Spinal cord (tissue), 10 donors: ENCODE measurements at places on chromosomes 11 and 22. TPM values are rescaled to one million over a fixed set of nuclear protein-coding genes. Genes with fewer than 3 reads are reported as not detected.
A peak's percentile ranks its signal among the peaks of the same experiment; 100 is the strongest.

DNA sequence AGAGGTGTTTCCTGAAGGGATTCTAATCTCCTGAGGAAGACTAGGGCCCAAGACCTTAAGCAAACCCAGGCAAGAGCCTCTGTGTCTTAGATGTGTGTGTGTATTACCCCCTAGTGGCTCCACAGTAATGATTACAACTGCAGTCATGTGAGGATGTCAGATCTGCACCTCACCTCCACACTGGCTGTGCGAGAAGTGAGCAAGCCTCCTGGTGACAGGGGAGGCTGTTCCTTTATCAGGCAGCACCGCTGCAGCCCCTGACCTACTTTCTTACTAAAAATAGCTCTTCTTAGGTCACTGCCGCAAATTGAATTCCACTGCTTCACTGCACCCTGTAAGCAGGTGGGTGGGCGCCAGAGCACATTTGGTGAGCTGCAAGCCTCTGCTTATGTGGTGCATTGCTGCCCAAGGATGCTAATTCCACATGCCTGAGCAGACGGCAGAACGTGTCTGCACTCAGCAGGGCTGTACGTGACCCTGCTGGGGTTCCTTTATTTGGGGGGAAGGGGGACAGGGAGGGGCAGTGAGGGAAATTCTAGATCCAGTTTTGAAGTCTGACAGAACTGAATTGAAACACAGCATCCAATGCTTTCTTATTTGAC lies 112.4 kb downstream of the KCNC1 start:
- peak; percentile 27 for DNase-seq

DNA sequence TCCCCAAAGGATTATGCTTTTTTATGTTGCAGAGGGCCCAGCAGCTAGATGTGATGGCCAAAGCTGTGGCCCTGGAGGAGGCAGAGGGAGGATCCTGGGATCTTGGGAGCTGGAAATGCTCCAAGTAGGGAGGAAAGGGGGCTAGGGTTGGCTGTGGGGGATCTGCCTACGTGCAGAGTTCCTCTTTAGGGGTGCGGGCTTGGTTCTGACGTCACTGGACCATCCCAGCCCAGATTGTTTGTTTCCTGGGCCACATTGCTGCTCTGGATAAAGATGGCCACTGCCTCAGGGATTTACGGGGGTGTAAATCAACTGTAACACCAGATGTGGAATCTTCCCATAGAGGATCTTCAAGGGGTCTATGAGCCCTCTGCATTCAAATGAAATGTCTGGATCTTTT lies 110.3 kb upstream of the SYT13 start:
- DNase-seq, result no peak

- no peak for DNase-seq
Measured at GRCh38 chr11:89612096-89612495, 98.0 kb upstream of the TRIM77 start.

- no peak for DNase-seq
Measured at GRCh38 chr11:110866081-110866480, 153.8 kb upstream of the ARHGAP20 start.

GRCh38 chr11:18367431-18367830 lies 26.9 kb upstream of the LDHA start:
- DNase-seq, result no peak

- DNase-seq, result no peak
Measured at GRCh38 chr11:1845561-1846452, 7.0 kb downstream of the TNNI2 start.

GRCh38 chr11:1746511-1746931 lies 3.9 kb downstream of the IFITM10 start:
- no peak for DNase-seq

DNA sequence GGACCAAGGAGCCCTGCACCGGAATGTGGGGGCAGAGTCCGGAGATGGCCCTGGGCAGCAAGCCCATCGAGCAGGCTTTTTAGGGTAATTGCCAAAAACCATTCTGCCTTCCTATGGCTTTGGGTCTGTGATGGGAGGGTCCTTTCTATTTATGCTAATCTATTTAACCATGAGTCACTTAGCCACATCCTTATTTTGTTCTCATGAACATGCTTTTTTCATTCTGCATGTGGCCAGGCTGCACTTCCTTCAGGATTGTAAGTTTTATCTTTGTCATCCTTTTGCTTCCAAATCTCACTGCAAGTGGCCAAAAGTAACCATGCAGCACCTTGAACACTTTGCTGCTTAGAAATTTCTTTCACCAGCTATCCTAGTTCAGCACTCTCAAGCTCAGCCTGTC lies 88.3 kb downstream of the EFCAB6 start:
- DNase-seq, result no peak

DNA sequence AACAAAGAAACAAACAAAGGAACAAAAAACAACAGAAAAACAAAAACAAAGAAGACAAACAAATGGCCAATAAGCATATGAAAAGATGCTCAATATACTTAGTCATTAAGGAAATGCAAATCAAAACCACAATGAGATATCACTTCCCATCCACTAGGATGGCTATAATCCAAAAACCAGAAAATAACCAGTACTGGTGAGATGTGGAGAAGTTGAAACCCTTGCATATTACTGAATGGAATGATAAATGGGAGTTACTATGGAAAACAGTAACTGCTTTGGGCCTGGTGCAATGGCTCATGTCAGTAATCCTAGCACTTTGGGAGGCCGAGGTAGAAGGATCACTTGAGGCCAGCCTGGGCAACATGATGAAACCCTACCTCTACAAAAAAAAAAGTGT lies 44.9 kb upstream of the RBFOX2 start:
- DNase-seq, result no peak

- no peak for DNase-seq
Measured at GRCh38 chr11:23729088-23729487, 767.8 kb upstream of the LUZP2 start.

DNA sequence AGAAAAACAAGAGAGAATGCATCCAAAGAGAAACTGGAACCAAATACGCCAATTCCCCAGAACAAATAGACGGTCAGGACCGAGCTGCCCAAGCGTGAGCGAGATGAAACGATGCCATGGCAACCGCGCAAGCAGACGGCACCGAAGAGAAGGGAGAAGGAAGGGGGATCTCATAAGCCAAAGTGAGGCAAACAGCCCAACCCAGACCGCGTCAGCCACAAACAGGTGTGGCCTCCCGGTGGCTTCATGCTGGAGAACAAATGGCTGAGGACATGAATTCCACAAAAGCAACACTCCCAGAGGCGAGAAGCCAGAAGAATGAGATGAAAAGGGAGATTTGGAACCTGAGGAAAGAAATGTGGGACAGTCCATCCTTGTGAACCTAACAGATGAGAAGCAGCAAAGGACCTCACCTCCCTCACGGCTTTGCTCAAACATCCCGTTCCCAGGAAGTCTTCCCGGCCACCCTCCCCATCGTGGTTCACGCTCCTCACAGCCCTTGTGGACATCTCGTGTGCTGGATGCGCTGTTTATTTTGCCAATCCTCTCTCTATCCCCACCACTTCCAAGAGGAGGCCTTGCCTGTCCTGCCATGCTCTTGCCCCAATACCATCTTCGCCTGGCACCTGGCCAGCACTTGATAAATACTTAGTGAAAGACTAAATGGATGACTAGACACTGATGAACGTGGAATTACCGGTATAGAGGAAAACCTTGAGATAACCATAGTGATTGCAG lies 89.1 kb upstream of the RTL6 start:
- DNase-seq, result peak; percentile 61

The C22orf23 gene
- 18.8 TPM for polyA plus RNA-seq

The ACRV1 gene
- polyA plus RNA-seq, result 3.8 TPM

The MGAT3 gene
- 79.7 TPM for polyA plus RNA-seq

The PRR33 gene
- 0.21 TPM for polyA plus RNA-seq

The LRRC4C gene
- 44.3 TPM for polyA plus RNA-seq

The CCDC87 gene
- 0.21 TPM for polyA plus RNA-seq

The YPEL4 gene
- 7.6 TPM for polyA plus RNA-seq
